NCI-H2081 (cell line): ENCODE measurements at places on chromosomes 3 and 15.

GRCh38 chr15:87212041-87212440 is 1044.5 kb downstream of the NTRK3 start:
- DNase-seq = no peak

GRCh38 chr15:69795601-69796000 is 302.1 kb downstream of the TLE3 start:
- no peak for DNase-seq

GRCh38 chr3:115186351-115187148 is 39.5 kb upstream of the ZBTB20 start:
- no peak for DNase-seq

DNA sequence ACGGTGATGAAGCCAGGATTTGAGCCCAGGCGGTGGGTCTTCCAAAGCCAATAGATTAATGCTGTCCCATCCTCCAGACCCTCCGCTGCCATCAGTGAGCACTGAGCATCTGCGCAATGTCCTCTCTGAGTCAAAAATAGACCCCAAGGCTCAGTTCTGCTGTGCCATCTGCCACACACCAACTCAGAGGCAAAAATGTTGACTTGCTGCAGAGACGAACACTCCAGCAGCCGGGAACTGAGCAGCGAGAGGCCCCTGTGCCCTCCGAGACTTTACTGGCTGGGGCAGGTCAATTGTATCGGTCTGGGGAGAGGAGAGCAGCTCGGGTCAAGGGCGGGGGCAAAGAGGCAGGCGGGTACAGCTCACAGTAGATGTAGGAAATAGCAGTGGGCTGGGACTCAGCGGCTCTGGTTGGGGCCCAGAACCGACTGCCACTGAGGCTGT is 41.5 kb upstream of the ATP2B2 start:
- DNase-seq = no peak

GRCh38 chr3:17891139-17891856 is 148.9 kb upstream of the TBC1D5 start:
- no peak for DNase-seq

GRCh38 chr3:133442518-133442917 is 42.7 kb downstream of the BFSP2 start:
- DNase-seq = no peak

DNA sequence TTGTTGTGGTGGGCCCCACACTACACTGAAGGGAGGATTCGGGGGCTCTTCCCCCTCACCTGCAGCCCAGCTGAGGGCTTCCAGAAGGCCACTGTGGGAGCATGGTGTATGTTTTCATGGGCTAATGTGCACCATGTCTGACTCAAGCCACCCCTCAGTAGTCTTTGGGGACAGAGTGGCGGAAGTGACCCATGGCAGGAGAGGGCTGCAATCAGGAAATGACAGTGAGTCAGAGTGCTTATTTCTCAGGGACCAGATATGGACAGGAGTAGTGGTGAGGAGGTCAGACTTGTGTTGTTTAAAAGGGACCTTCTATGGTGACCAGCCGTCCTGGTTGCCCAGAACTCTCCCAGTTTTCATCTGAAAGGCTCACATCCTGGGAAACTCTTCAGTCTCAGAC is 32.8 kb upstream of the SLC9A9 start:
- DNase-seq = no peak

GRCh38 chr15:99275525-99276128 is 24.3 kb downstream of the LRRC28 start:
- DNase-seq = no peak

DNA sequence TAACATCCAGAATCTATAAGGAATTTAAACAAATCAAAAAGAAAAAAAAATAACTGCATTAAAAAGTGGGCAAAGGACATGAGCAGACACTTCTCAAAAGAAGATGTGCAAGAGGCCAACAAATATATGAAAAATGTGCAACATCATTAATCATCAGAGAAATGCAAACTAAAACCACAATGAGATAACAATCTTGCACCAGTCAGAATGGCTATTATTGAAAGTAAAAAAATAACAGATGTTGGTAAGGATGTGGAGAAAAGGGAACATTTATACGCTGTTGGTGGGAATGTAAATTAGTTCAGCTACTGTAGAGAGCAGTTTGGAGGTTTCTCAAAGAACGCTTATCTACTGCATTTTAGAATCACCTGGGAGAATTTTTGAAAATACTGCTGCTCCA is 186.1 kb downstream of the OTOL1 start:
- DNase-seq = no peak

DNA sequence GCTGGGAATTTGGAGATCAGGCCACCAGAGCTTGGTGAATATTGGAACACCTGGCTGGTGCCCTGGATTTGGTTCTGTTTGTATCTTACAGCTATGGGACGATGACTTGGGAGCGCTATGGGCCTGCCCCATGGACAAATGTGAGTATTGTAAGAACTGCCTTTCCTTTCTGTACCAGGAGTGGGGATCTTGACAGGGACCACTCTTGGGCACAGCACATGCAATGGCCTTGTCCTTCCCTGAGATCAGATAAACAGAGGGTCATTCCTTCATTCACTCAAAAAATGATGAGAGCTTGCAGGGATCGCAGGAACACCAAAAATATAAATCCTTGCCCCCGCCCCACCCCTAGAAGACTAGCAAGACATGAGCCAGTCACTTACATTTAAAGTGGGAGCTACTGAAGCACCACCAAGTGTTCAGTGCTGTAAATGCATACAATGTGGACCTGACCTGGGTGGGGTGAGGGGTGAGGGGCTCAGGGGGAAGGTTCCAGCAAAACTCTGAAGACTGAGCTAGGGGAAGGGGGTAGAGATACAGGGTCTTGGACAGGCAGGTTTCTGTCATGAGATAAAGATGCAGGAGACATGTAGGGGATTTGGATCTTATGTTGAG is 2.7 kb upstream of the CRELD1 start:
- no peak for DNase-seq

- DNase-seq = no peak
Measured at GRCh38 chr3:35929158-35929557, 289.8 kb downstream of the ARPP21 start.

DNA sequence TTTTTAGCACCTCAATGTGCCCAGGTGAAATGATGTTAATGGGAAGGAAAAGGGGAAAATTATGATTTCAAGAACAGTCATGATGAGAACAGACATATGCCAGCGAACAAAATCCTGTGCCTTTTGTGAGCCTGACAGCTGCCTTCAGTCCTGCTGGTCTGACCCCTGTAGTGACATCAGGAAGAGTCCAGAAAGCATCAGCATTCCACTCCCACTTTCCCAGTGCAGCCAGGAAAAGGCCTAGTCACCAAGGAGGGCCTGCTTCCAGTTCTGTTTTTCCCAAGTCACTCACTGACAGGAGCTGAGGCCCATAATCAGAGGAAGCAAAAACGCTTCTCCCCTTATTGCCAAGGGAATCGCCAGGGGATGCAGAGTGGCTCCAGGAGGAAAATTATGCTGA is 218.4 kb downstream of the ABHD5 start:
- no peak for DNase-seq

DNA sequence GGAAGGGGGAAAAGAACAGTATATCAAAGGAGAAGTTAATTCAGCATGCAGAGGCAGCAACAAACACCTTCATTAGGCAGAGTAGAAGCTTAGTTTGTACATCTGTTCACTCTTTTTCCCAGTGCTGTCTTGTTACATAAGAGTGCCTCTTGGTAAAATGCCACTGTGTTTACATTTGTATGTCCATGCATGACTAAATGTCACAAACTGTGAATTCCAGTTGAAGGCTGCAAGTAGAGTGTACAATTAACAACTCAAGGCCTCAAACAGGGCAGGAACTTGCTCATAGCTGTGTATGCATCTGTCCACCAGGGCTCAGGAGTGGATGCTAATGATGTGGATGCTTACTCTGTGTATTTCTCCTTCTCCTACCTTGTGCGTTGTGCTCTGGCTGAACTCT is 214.2 kb upstream of the TPM1 start:
- DNase-seq = no peak
